ENCODE measurements at places on chromosomes 13 and 19. TPM values are rescaled to one million over a fixed set of nuclear protein-coding genes. Genes with fewer than 3 reads are reported as not detected.

Gene ERICH4
- total RNA-seq, result not detected

Gene P2RY11
- total RNA-seq, result 2.6 TPM

Gene PSG11
- total RNA-seq, result not detected

Gene HCST
- 2.0 TPM for total RNA-seq

Gene UBE2L5
- total RNA-seq, result not detected

Gene ACTMAP
- 0.51 TPM for total RNA-seq

Gene C19orf38
- total RNA-seq, result 1.3 TPM
